ENCODE measurements at places on chromosomes 11 and 22. TPM values are rescaled to one million over a fixed set of nuclear protein-coding genes. Genes with fewer than 3 reads are reported as not detected.

DNA sequence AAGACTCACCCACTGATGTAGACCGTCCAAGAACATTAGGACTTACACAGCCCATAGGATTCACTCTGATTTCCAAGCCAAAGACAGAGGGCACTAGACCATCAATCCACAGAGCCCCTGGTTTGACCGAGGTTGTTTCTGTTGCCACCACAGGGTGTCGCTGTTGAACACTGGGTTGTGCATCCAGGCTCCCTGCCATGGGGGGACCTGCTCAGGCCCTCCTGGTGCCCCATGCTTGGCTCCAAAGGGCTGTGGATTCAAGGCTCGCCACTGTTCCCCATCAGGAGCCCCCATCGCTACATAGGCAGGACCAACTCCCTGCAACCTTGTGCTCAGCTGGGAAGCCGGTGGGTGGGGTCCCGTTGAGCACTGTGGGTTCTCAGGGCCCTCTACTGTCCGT is 128.0 kb upstream of the ANO1 start:
- DNase-seq = peak; percentile 63

Gene GVQW3
- total RNA-seq = 15.8 TPM

Gene NOX4
- not detected for total RNA-seq

Gene MS4A12
- not detected for total RNA-seq

DNA sequence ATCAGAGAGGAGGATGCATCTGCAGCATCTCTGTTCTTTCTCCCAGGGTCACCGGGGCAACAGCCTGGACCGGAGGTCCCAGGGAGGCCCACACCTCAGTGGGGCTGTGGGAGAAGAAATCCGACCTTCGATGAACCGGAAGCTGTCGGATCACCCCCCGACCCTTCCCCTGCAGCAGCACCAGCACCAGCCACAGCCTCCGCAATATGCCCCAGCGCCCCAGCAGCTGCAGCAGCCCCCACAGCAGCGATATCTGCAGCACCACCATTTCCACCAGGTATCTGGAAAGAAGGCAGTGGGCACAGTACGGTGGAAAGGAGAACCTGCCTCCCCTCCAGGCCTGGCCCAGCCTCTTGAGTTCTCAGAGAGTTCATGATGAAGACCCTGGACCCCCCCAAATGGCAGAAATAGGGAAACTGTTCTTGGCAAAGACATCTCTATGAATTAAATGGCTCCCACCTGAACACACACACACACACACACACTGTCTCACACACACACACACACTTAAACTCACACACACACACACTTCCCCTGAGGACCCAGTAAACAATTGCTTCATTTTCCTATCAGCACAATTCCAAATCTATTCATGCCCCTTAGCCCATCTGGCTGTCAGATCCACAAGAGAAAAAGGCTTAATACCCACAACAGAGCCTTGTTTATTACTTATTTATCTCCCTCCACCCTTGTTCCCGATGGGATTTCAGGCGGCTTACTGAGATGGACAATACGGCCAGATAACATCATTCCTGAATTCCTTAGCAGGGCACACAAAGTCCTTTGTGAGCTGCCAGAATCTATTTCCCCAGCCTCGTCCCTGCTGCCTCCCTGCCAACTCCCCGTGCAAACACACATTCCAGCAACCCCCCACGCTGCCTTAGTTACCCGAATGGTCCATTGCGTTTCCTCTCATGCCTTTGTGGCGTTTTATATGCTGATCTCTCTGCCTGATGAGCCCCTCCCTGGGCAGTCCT is 8.1 kb downstream of the TMA7B start:
- DNase-seq = no peak

DNA sequence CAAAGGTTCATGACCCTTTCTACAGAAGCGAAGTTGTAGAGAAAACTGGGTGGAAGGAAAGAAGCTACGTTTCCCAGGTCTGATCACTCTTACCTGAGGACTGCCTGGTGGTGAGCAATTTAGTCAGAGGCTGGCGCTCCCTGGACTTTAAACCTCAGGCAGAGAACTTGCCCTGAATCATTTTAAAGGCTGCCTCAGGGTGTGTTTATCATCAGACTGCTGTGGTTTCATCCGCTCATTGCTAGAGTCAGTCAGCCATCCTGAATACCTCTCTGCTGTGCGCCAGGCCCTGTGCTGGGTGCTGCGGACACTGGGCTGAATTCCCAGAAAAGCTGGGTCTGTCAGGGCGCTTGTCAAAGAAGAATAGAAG is 2.7 kb downstream of the DTX4 start:
- DNase-seq = peak; percentile 68

Gene TFIP11
- total RNA-seq = 27.7 TPM

DNA sequence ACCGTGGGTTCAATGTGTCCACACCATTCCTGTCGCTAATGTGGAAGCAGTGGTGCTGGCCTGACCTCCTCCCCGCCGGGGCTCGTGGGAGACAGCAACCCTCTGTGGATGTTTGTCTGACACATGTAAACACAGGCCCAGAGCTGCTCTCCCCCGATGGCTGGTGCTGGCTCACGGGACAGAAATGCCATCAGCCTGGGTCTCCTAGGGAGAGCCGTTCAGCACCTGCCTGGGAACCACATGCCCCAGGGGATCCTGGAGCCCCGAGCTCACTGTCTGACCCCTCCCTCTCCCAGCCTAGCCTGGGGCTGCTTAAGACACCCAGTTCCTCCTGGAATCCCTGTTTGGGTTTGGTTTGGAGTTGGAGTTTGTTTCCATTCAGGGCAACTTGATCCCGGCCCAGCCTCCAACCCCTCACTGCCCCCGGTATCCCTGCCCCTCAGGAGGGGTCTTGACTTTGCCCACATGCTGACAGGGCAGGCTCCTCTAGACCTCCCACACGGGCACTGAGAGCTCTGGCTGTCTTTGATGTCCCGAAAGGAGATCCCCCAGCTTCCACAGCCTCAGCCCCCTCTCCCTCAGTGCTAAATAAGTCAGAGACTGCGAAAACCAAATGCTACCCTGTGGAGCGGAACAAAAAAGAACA is 50.9 kb upstream of the WNT11 start:
- peak; percentile 65 for DNase-seq

DNA sequence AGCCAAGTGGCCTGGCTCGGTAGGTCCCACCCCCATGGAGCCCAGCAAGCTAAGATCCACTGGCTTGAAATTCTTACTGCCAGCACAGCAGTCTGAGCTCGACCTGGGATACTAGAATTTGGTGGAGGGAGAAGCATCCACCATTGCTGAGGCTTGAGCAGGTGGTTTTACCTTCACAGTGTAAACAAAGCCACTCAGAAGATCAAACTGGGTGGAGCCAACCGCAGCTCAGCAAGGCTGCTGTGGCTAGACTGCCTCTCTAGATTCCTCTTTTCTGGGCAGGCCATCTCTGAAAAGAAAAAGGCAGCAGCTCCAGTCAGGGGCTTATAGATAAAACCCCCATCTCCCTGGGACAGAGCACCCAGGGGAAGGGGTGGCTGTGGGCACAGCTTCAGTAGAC is 22.3 kb upstream of the OR5B21 start:
- DNase-seq = no peak

DNA sequence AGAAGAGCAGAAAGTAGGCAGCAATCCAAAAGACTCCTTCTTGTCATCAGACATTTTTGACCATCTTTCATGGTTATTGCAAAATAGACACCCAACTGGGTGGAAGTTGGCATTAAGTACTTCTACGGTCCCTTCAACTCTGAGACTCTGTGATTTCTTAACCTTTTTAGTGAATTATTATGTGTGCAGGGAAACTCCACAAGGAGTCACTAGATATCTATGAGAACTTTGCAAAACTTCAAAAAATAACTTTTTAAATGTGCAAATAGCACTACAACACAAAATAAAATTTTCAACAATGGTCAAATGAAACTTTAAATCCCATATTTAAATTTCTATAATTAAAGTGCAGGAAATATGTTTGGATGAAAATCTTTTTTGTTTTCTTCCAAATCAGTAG is 88.7 kb downstream of the SLC17A6 start:
- DNase-seq = no peak

DNA sequence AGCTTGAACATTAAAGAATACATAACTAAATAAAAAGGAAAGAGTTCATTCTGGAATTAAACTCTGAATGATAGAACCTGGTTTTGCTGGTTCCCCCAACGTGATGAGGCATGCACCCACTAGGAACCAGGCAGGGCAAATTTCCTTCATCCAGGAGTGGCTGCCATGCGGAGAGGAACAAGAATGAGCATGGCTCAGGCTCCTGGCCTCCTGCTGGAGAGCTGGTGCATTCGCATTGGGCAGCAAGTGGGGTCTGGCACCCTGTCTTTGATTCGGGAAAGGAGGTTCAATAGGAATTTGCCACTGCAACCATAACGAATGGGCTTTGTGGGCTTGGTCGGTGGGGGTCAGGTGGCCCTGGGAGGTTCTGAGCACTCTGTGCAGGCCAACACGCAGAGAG is 169.8 kb upstream of the TENM4 start:
- DNase-seq = peak; percentile 10

GRCh38 chr11:44743959-44744557 is 17.3 kb downstream of the TSPAN18 start:
- DNase-seq = no peak

Gene IRAG1
- 0.35 TPM for total RNA-seq

- no peak for DNase-seq
Measured at GRCh38 chr11:126732981-126733380, 267.6 kb downstream of the KIRREL3 start.

Gene UPK2
- 1.8 TPM for total RNA-seq

DNA sequence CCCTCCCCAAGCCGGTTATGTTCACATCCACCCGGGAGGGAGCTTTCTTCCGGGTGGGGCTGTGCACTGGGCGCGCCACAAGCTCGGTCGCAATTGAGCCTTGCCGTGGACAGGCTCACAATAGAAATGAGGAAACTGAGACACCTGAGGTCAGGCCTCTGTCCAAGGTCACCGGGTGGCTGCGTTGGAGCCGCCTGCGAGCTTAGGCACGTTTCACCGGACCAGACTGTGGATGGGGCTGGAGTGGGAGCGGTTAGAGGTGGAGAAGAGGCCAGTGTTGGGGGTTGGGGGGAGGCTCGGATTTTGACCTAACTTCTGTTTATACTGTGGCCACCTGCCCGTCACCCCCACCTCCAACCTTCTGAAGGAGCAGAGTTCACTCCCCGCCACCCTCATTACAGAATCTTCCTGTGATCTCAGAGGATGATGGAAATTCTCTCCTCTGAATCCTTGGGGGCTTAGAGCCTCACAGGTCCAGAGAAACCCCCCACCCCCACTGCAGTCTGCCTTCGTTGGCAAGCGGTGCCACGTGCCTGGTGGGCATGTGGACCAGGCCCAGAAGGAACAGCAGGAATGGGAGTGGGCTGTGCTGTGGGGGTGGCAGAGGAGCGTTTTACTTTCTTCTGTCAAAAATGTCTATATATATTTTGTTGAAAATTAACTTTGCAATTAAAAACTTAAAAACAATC is 631 bp upstream of the NPTXR start:
- peak; percentile 60 for DNase-seq

- DNase-seq = no peak
Measured at GRCh38 chr11:12809864-12810567, 135.8 kb downstream of the TEAD1 start.

- no peak for DNase-seq
Measured at GRCh38 chr11:69677749-69678148, 2.6 kb upstream of the LTO1 start.

Gene IL18
- total RNA-seq = 32.8 TPM

Gene MS4A4A
- total RNA-seq = not detected

DNA sequence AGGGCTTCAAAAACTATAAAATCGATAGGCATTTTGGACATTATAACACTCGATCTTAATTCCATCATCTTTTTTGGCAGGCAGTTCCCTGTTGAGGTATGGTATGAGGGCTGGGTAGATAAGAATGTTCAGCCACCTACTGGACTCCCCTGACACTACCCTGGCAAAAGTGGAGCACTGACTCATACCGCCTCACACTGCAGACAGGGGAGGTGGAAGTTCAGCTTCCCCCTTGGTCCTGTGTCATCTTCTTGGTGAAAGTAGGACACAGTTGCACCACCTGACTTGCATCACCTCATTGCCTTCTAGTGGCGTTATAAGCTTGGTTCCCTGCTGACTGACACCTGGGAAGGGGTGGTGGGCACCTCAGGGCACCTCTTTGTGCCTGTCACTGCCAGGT is 30.4 kb downstream of the PAAF1 start:
- DNase-seq = no peak

GRCh38 chr11:86523738-86524619 is 148.4 kb downstream of the ME3 start:
- peak; percentile 89 for DNase-seq

Gene MMP12
- not detected for total RNA-seq

DNA sequence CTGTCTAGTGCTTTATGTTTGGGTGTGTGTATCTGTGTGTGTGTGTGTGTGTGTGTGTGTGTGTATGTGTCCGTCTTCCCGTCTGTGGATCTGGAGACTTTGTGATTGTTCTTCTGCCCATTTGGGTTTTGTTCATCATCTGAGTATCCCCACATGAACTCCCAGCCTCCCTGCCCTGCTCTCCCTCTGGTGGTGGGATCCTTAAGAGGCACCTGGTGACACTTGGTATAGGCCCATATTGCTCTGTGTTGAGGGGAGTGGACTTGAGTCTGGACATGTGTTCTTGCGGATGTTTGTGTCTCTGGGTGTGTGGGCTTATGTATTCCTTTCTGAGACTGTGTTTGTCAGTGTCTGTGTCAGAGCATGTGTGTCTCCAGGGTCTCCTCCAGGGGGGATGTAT is 15.3 kb downstream of the RCOR2 start:
- peak; percentile 44 for DNase-seq

GRCh38 chr11:118572981-118573550 is 857 bp downstream of the ARCN1 start:
- no peak for DNase-seq

DNA sequence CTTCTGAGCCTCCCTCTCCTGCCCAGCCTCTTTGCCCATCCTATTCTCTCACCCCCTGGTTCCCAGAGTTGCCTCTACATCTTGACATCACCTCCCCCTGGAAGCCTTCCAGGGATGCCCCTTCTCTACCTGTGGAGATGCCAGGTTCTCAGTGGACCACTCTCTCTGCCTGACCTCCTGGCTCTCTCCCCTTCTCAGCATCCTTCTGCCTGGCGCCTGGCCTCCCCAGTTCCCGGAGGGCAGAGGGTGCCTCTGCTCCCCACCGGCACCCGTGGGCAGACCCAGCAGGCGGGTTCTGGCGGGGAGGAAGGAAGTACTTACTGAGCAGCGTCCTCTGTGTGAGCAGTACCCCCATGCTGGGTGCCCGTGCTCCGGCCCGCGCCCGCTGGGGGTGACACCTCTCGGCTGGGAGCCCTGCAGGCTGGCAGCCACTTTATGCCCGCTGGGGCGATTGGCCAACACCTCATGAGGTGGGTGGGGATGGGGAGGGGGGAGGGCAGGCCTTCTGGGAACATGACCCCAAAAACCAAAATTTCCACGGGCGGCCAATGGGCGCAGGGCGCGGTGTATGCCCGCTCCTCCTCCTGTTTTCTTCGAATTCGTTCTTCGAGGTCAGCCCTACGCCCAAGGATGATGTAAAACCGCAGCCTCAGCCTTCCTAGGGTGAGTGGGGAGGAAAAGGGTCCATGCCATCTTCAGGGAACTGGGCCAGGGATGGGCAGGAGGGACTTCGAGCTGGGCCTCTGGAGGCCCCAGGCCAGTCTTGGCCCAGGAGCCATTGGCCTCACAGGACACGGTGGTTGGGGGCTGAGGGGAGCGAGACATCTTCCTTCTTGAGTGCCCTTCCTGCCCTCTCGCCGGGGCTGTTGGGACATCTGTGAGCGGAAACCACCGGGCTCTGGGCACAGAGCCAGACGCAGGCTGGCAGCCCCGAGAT is at the start of gene OSM:
Gene OSM (minus strand): TSS at position 407 of the 937 bp plus-strand sequence. CDS start 52 bp downstream, at position 355.
- DNase-seq = no peak

- DNase-seq = no peak
Measured at GRCh38 chr11:35566181-35566580, 40.8 kb upstream of the PAMR1 start.
